ENCODE measurements at places on chromosomes 4 and X.
A peak's percentile ranks its signal among the peaks of the same experiment; 100 is the strongest.

- peak; percentile 31 for DNase-seq
These were observed 151.5 kb downstream of the PDLIM5 start for GRCh38 chr4:94603170-94603747.

DNA sequence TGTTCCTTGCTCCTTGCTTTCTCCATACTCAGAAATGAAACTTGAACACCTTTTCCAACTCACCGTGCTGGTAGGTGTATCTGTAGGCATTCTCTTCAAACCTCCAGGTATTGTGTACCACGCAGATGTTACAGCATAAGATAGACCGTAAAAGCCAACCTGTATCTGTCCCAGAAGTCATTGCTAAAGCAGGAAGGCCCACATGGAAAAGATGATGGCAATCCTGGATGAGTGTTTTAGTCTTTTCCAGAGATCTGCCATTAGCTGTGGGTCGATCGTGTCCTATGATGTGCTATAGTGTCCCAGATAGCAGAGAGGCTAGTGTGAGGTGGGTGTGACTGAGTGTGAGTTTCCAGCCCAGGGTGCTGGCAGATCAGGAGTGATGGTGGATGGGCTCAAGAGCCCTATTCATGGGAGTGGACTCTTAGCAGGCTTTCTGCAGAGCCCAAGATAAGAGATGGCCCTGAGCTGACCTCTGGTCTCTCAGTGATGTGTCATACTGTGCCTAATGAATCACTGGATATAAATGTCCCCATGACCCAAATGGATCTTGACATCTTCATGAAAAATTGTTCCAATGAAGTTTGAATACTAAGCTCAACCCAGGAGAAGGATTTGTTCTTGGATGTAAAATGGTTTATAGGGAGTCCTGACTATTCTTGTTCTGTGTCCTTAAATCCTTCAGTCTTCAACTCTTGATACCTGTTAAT is 69.1 kb upstream of the WDR1 start:
- DNase-seq: no peak

DNA sequence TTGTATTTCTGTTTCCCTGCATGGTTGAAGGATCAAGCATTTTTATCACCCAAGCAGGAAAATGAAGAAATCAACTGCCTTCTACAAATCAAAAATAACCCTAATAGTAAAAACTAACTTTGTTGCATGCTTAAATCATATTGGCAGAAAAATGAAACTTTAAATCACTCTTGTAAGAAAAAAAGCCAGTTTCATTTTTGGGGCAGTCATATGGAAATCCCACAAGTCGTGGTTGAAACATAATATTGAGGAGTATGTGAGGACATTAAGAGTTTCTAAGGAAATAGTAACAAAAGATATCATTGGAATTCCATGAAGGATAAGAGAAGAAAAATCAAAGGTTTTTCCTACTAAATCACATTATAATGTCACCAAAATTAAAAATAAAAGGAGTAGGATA is 8.4 kb downstream of the TEC start:
- no peak for DNase-seq

DNA sequence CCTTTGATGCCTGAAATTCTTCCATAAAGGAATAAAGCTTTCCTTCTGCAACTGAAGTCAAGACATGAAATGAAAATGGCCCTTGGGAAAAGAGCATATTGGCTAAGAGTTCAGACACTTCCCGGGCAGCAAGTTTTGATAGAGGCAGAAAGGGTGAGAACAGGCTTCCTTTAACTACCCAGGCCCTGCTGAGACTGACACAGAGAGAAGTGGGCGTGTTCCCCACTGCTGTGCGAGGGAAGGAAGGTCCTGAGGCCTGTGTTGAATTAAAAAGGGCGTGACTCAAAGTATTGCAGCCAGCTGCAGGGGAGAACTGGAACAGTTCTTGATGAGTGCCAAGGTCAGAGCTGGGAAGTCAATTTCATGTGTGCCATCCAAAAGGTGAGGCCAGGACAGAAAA is 33.9 kb upstream of the ADGRG2 start:
- DNase-seq: peak; percentile 3

DNA sequence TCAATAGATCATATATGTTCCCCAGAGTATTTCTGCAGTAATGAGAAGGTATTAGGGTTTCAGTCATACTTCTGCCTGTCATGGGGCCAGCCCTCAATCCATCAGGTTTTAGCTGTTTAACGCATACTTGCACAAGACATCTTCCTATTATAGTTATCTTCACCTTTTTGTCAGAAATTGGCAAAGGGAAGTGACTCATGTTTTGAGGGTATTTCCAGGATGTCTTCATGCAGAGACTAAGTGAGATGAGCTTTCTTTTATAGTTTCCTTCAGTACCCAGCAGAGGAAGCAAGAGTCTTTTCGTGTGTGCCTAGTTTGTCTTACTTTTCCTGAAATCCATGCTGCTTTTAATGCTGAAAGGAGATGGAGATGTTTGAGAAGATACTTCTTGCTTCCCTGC is 9.5 kb downstream of the CSTF2 start:
- peak; percentile 9 for DNase-seq

DNA sequence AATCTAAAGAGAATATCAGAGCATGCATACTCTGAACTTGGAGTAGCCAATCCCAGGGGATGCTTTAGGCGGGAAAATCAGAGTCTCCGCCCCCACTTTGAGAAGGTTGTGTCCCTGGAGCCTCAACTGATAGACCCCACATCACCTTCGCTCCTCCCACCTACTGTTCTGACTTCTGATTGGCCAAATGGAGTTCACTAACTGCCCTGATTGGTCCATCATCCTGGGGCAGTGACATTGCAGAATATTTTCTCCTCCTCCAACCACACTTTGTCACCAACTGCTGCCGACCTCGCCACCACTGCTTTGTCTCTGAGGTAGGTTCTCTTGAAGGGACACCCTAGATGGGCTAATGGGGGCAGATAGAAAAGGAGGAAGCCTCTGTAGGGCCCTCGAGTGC is 22.7 kb upstream of the SPACA5B start:
- no peak for DNase-seq

Measured in RWPE1 (cell line).